Activated naive CD8-positive, alpha-beta T cell treated with anti-CD3 and anti-CD28 coated beads, Interleukin-2, amount 10 ng/mL, durations not matched to agents 7 days and 5 days (primary cell): ENCODE measurements at places on chromosomes 5 and 9. TPM values are rescaled to one million over a fixed set of nuclear protein-coding genes. Genes with fewer than 3 reads are reported as not detected.
A peak's percentile ranks its signal among the peaks of the same experiment; 100 is the strongest.

TNFSF15 gene
- 1.0 TPM for total RNA-seq

FCHO2 gene
- 3.4 TPM for total RNA-seq

DNA sequence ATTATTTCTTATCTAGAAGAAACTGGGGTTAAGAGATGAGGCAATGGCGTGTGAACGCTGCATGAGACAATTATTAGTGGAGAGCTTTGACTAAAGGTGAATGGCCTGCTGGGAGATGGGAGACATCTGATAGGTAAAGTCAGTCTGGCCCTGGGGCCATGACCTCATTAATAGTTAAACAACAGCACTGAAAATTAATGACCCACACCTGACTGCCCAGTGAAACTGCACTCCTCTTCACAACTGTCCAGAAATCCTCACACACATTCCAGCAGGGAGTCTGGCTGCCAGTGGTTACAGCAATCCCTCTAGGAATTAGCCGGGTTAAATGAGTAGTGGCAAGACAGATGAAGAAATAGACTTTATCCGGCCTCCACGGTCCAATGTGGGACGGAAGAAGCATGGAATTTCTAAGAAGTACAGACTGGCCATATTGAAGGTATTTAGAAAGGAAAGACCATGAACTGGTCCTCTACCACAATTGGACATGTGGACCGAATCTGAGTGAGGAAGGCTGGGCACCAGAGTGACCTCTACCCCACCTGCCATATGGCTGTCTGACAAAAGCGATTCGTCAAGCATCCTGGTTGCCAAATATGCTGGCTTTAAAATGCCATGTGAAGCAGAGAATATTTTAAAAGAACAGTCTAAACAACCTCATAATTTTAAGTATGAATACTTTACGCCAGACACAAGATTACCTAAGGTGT lies 138.4 kb downstream of the EFNA5 start:
- no peak overlapping the region for H3K4me3 ChIP-seq
- H3K36me3 ChIP-seq, result no peaks in the 10 kb centered on the region
- DNase-seq, result no peak
- peaks cover 2% of the 10 kb centered on the region for H3K27me3 ChIP-seq
- no peaks in the 10 kb centered on the region for H3K4me1 ChIP-seq

GRCh38 chr5:56838409-56839039 lies 23.2 kb downstream of the MAP3K1 start:
- H3K27ac ChIP-seq, result no peak overlapping the region
- H3K36me3 ChIP-seq, result no peaks in the 10 kb centered on the region
- H3K4me3 ChIP-seq, result peak overlapping the region; percentile 49
- DNase-seq, result no peak

DNA sequence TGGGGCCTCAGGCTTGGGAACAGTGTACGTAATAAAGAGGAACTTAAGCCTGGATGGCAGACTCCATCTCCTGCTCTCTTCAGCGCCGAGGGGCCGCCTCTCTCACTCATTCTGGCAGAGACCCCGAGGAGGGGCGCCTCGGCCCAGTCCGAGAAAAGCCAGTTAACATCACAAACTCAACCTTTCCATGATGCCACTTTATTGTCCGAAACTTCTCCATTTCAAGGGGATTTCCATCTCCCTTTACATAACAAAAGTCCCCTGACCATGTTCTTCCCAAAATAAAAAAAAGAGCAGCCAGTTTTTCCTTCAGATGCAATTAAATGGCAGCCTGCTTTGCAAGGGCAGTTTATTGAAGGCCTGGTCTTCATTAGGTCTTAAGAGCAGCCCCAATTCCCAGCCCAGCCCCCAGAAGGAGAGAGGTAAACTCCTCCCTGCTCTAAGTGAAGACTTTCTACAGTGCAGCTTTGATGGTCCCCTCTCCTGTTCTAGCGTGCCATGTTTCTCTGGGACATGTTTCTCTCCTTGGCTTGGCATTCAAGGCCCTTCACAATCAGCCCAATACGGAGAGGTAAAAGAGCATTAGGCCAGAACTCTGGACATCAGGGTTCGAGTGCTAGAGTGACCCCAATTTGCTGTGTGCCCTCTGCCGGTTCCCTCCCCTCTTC lies 19.5 kb upstream of the RAB14 start:
- no peak overlapping the region for H3K4me3 ChIP-seq
- H3K36me3 ChIP-seq, result peaks cover 12% of the 10 kb centered on the region

DNA sequence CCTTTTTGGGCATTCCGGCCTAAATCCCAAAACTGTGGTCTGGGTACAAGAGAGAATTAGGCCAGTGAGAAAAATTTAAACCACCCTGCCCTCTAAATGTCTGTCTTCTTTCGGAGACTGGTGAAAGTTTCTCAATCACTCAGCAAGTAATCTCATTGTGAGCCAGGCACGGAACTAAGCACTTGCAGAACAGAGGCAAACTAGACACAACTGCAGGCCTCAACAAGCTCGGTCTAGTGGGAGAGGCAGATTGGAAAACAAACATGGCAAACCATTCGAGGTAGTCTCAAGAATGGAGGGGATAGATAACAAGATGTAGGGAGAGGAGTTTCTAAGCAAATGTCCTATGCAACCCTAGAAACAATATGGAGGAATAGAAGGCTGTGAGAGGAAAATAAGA lies 8.9 kb upstream of the C5orf58 start:
- H3K27me3 ChIP-seq, result peaks cover 1% of the 10 kb centered on the region
- no peak overlapping the region for H3K4me3 ChIP-seq
- H3K36me3 ChIP-seq, result peaks cover 2% of the 10 kb centered on the region

DNA sequence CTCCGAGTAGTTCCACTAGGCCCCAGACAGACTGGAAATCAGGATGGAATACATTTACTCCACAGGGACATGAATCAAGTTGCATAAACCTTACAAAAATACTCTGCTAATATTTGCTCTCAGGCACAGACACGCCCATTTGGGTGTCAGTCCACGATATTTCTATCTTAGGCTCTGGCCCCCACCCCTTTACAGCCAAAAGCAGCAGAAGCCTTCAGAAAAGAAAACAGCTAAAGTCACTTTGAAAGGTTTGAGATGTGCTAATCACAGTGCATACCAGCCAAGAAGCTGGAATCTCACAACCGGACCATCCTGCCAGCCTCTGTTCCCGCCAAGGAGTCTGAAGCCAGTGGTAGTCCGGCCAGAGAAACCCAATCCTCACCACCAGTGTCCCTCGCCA lies 22.6 kb downstream of the PTPN3 start:
- H3K27me3 ChIP-seq, result peaks cover 51% of the 10 kb centered on the region
- no peak overlapping the region for H3K4me3 ChIP-seq
- no peaks in the 10 kb centered on the region for H3K36me3 ChIP-seq
- no peak for DNase-seq

GRCh38 chr5:148796936-148797335 lies 29.5 kb upstream of the ADRB2 start:
- H3K27ac ChIP-seq, result no peak overlapping the region
- peaks cover 2% of the 10 kb centered on the region for H3K27me3 ChIP-seq
- H3K4me3 ChIP-seq, result no peak overlapping the region
- peaks cover 3% of the 10 kb centered on the region for H3K36me3 ChIP-seq
- peaks cover 8% of the 10 kb centered on the region for H3K4me1 ChIP-seq
- DNase-seq, result no peak

DNA sequence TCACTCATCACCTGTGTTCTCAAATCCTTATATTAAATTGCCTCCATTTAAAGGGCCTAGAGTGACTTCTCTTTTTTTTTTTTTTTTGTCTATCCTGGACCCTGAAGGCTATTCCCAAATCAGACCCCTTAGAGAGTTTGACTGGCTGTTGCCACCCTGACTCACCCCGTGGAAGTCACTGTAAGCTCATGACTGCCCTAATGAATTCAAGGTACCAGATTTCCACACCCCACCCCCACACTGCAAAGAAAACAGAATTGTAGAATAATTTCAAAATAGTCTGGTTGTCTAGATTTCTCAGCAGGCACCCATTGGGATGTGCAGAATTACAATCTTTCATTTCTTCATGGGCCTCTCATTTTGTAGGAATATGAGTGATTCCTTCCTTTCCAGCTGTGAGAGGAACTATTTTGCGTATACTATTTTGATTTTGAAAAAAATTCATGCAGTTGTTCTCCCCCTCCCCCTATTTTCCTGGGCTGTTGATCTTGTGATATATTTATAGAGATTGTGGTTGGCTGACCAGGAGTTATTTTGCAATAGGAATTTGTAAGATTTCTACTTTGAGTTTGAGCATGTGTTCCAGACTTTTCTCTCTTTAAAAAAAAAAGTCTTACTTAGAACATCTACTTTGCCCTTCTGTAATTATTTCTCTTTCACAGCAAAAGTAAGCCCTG lies 79.1 kb downstream of the ZNF618 start:
- H3K4me3 ChIP-seq, result no peak overlapping the region
- H3K36me3 ChIP-seq, result no peaks in the 10 kb centered on the region
- no peak overlapping the region for H3K27ac ChIP-seq
- DNase-seq, result no peak
- no peaks in the 10 kb centered on the region for H3K27me3 ChIP-seq

- no peaks in the 10 kb centered on the region for H3K27me3 ChIP-seq
- DNase-seq, result no peak
- no peak overlapping the region for H3K4me3 ChIP-seq
- H3K27ac ChIP-seq, result peak overlapping the region; percentile 3
These were observed 48.6 kb downstream of the PSMB7 start for GRCh38 chr9:124366476-124367220.

DNA sequence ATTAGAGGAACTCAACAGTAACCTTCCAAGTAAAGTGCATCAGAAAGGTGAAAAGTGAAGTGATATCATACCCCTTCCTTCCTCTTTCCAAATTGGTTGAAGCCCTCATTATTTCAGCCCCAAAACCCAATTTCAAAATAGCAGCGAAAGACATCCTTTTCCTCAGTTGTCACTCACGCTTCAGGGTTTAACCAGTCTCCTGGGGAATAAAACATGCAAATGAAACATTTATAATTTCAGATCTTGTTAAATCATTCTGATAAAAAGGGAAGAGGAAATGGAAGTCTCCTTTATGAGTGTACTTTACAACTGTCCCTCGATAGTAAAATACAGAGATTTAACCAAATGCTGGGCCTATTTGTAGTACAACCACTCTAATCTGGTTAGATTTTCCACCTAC lies 22.5 kb downstream of the TRPM6 start:
- H3K36me3 ChIP-seq, result no peaks in the 10 kb centered on the region
- no peak overlapping the region for H3K4me3 ChIP-seq
- no peak for DNase-seq
- H3K27ac ChIP-seq, result no peak overlapping the region

- H3K4me3 ChIP-seq, result no peak overlapping the region
- no peak overlapping the region for H3K27ac ChIP-seq
- peaks cover 2% of the 10 kb centered on the region for H3K27me3 ChIP-seq
These were observed 60.1 kb downstream of the FAM174A start for GRCh38 chr5:100595152-100595811.

- no peak overlapping the region for H3K27ac ChIP-seq
- H3K36me3 ChIP-seq, result no peaks in the 10 kb centered on the region
- no peaks in the 10 kb centered on the region for H3K27me3 ChIP-seq
- H3K4me1 ChIP-seq, result peaks cover 2% of the 10 kb centered on the region
These were observed 11.0 kb downstream of the NCS1 start for GRCh38 chr9:130183133-130183762.
